Activated T-helper 1 cell treated with Interleukin-2 at 50 U/mL for 16 hours (primary cell): ENCODE measurements at places on chromosomes 3 and 15.
A peak's percentile ranks its signal among the peaks of the same experiment; 100 is the strongest.

DNA sequence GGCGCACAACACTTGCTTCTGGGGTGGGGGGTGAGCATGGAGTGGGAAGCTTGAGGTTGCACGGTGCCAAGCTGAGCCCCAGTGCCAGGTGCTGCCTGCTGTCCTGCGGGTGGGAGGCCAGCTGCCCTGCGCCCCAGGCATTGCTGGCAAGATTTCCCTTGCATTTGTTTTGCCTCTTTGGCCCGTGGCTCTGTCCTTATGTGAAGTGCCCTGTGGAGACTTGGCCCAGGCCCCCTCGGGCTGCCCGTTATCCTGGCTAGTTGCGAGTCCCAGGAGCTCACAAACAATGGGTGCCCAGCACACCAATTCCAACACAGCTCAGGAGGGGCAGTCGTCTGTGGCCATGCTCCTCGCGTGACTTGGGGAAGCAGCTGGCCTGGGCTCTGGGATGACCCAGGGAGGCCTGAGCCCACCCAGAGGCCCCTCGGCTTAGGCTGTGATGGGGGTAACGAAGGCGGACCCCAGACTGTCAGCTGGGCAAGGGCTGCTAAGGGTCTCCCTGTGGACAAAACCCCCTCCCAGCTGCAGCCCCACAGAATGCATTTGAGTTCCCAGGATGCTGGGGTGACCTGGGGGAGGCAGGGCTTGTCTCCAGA is 5.9 kb downstream of the C3orf22 start:
- DNase-seq, result no peak

- no peak for DNase-seq
Observed at GRCh38 chr3:8848696-8849131, 79.3 kb upstream of the OXTR start.

DNA sequence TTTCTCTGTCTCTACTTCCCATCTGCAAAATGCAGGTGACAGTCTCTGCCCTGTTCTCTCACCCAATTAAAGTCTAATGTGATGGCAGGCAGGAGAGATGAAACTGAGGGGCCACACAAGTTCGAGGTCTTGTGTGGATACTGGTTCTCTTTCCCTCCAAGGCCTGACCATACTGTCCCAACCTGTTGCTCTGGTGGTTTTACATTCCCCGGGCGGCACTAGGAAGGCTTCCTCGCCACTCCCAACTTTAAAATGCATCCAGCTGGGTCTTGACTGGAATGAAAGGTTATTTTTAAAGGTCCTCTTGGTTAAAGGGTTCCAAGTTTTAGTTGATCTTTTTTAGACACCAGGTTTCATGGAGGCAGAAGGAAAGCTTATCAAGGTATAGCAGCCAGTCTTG is 37.2 kb downstream of the WHAMM start:
- no peak for DNase-seq

- peak; percentile 49 for DNase-seq
Observed at GRCh38 chr15:98850961-98851572, 156.5 kb downstream of the PGPEP1L start.

- DNase-seq, result no peak
Observed at GRCh38 chr3:119613201-119613600, 15.5 kb downstream of the PLA1A start.

DNA sequence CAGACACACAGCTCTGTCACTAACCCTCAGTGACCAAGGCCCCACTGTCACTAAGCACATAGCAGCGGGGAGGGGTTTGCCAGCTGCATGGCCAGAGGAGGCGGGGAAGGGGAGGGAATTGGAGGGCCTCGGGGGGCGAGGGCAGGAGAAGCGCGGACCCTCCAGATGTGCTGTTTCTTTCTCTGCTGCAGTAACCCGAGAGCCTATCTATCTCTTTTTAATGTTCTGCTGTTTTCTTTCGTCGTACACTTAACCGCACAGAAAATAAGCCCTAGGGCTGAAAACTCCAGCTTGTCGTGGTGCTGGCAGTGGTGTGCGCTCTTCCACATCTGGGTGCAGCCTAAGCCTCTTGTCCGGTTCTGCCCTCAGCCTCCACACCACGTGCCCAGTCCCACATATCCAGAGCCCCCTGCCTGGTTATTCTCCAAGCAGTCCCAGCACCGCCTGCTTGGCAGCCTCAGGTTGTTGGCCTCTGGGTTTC is 51.1 kb downstream of the BDH1 start:
- no peak for DNase-seq

DNA sequence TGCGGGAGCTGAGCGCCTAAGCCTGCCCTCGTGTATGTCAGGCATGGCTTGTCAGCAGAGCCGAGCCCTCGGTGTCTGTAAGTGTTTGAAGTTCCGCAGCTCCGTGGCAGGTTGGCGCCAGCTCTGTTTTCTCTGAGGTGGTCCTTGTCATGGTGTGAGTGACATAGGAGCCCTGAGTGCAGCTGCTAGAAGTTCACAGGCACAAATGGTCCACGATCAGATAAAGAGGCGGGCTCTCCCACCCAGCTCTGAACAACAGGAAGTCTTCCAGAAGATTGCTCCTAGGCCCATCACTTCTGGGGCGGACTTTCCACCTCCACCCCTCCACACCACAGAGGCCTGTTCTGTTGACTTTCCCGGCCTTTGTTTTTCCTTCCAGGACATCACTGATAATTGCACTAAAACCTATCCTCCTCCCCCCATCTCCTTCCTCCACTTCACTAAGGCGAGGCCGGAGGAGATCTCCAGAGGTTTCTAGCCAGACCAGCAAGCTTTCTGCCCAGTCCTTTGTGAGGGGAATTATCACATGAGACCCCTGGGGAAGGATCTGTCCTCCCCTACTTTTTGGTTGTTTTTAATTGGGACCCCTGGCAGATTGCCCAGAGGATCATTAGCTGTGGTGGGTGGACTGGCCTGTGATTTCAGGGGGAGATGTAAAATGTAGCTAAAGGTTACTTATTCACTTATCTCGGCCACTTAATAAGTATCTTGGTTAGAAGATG is 19.9 kb downstream of the ITPR1 start:
- no peak for DNase-seq

DNA sequence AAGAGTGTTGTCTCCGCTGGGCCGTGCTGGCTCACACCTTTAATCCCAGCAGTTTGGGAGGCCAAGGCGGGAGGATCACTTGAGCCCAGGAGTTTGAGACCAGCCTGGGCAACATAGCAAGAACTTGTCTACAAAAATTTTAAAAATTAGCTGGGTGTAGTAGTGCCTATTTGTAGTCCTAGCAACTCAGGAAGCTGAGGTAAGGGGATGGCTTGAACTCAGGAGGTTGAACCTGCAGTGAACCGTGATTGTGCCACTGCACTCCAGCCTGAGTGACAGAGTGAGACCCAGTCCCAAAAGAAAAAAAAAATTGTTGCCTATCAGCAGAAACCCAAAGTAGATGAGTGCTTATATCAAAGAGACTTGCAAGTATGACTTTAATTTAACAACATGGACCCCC is 12.7 kb upstream of the AKAP13 start:
- DNase-seq, result no peak

DNA sequence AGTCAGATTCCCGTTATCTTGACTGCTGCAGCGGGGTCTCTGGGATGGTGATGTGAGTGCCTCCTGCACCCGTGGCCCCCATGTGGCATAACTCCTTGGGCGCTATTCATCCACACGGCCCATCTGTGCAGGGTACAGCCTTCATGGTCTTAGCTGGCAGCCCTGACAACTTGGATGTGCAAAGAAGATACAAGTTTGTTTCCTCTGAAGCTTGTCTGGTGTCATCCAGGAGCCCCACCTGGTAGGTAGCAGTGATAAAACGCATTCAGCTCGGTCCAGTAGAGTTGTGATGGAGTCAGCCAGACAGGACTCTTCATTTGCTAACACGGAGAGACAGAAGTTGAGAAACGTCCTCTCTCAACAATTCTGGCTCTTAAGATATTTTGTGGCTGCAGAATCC is 53.3 kb downstream of the CORO2B start:
- DNase-seq, result no peak

DNA sequence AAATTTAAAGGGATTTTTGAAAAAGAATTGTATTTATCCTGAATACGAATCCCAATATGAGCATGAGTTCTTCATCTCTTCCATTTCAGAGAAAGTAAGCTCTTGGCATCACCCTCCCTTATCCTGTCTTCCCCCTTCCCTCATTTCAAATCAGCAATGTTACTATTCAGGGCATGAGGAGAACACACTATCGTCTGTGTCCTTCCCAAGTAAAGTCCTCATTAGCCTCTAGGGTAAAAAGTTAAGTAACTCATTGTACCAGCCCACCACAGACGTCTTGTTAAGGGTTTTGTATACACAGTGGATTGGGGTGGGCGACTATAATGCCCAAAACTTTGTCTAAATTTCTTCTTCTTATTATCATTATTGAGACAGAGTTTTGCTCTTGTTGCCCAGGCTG is 14.8 kb downstream of the ARL6IP5 start:
- DNase-seq, result no peak

GRCh38 chr3:85539232-85539631 is 580.4 kb downstream of the CADM2 start:
- no peak for DNase-seq

- no peak for DNase-seq
Observed at GRCh38 chr15:99443056-99443756, 122.6 kb upstream of the MEF2A start.

DNA sequence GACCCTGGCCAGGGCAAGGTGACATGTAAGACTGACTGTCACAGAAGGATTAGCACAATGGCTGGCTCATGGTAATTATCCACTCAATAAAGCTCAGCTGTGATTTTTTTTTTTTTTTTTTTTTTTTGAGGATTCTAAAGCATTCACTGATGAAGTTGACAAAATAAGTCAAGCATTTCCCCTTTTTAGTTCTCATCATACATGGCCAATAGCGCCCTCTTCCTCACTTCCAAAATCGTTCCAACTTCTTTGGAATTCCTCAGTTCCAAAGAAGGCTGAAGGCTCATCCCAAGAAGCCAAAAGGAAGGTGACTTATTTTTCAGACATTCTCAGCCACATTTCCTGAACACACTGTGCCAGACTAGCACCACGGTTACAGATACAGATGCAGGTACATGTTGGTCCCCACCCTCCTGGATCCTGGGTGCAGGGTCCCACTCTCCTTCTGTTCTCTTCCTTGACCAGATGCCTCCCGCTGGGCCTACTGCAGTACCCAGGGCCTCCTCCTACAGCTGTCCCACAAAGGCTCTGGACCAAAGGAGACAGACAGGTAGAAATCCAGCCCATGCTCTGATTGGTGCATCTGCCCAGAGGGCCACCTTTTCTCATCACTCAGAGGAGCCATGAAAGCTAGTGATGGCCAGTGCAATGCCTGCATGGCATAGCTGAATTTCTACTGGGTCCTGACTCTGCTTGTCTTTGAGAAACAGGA is 202.6 kb downstream of the UACA start:
- DNase-seq, result no peak

DNA sequence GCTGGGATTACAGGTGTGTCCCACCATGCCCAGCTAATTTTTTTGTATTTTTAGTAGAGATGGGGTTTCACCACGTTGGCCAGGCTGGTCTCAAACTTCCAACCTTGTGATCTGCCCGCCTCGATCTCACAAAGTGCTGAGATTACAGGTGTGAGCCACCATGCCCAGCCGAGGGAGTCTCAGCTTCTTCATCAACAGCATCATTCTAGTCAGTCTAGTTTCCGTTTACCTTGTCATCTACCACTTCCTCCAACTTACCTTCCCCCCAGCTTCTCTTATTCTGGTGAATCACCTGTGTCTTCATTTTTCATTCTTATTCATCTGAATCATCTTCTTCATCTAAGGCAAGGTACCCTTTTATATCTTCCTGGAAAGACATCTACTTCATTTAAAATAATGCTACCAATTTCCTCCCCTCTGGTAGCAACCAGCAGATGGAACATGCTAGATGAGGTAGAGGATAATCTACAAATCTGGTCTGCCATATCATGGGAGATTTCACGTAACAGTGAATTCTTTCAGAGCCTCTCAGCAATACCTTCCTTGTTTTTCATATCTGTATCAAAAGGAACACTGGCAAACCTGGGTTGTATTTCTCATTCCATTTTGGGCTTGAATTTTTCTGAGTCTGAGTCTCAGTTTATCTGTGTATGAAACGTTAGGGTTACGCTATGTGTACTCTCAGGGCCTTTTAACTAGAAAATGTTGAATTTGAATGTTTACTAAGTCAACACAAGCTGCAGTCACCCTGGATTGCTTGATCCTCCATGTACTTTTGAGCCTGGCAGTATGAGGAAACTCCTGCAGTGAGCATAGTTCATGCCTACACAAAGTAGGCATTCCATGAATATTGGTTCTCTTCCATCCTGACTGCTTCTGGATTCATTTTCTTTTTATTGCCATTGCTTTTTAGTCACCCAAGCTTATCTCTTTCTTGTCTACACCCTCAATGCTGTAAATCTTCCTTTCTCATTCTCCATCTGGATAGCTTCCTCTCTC is 16.8 kb downstream of the LPP start:
- DNase-seq, result peak; percentile 11

DNA sequence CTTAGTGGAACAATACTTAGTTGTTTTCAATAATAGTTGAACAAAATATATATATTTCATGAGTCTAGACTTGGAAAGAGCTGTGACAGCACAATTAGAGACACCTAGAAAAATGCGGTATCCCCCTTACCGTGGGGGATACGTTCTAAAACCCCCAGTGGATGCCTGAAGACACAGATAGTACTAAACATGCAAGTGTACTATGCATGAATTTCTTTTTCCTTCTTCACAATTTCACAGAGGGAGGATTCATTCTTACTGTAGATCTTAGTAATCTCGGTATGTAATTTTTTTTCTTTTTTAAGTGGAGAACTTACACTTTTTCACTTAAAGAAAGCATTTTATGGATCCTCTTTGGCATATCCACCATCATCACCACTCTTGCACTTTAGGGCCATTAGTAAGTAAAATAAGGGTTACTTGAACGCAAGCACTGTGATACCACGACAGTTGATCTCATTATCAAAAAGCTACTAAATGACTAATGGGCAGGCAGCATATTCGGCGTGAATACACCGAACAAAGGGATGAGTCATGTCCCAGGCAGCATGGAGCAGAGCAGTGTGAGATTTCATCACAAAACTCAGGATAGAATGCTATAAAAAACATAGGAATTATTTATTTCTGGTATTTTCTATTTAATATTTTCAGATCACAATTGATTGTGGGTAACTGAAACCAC is 72.3 kb upstream of the ZNF280D start:
- no peak for DNase-seq

- no peak for DNase-seq
Observed at GRCh38 chr3:98600412-98601095, 7.1 kb upstream of the CPOX start.

DNA sequence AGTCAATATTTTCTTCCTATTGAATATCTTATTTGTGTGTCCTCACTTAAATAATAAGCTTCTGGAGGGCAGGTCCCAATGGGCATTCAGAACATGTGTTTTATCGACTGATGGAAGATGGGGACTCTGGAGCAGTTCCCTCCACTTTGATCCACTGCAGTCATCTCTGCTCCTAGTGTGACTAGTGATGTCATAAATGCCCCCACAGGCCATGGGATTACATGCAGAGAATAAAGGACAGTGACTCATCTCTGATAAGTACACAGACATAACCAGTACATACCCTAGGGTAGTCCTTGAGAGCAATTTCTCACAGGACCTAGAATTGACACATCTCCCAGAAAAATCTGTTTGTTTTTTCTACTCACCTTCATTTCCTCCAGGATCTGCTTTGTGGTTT is 49.4 kb upstream of the FMN1 start:
- no peak for DNase-seq

- no peak for DNase-seq
Observed at GRCh38 chr15:68310804-68311463, 33.4 kb downstream of the FEM1B start.

GRCh38 chr3:71518089-71518488 is 65.4 kb downstream of the FOXP1 start:
- DNase-seq, result no peak
